Stimulated activated CD8-positive, alpha-beta memory T cell treated with anti-CD3 and anti-CD28 coated beads, Interleukin-15, amount 100 ng/mL, for 48 hours (primary cell): ENCODE measurements at places on chromosomes 3 and 15.

DNA sequence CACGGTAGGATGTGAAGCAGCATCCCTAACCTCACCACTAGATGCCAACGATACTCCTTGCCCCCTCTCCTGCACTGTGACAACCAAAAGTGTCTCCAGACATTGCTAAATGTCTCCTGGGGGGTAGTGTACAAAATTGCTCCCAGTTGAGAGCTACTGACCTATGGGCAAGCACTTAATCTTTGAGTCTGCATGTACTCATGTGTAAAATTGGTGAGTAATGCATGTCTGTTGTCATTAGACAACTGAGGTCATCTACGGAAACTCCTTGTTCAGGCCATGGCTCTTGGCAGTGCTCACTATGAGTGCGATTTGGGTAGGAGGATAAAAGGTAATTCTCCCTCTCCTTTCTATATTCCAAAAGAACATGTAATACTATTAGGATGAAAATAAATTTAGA, 29.2 kb downstream of the PDHB start:
- DNase-seq = no peak

DNA sequence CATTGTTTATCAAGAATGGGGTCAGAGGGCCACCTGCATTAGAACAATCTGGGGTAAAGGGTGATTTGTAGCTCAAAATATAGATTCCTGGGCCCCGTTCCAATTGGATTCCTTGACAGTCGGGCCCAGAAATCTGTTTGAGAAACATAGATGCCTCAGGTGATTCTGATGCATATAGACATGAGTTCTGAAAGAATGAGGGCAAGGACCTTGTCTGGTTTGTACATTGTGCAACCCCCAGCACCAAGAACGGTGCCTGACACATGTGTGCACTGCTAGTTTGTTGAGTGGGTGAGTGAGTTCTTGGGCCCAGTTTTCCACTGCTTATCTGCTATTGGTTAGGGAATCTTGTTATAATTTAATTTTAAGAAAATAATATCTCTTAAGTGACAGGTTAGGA, 16.6 kb downstream of the CRYBG3 start:
- DNase-seq = no peak

- DNase-seq = no peak
Measured at GRCh38 chr15:70604666-70605315, 158.6 kb downstream of the UACA start.

GRCh38 chr15:83200162-83200561, 7.5 kb downstream of the HDGFL3 start:
- DNase-seq = no peak

- no peak for DNase-seq
Measured at GRCh38 chr3:42314411-42314810, 48.4 kb upstream of the CCK start.

DNA sequence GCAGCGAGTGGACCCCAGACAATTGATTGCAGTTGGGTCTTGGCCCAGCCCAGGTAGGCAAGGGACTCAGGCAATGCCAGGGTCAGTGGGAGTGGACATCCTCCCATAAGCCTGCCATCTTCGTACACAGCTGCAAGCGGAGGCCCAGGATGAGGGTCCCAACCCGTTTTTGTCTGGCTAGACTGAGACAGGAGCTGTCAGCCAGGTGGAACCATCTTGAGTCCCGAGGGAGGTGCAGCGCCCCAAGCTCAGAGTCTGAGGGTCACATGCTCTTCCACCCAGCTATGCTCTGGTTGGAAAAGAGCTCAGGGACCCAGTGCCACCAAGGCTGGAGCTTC, 22.6 kb upstream of the IP6K2 start:
- no peak for DNase-seq
